RPMI8226 (cell line): ENCODE measurements at places on chromosomes 7 and 10.

- no peak for DNase-seq
Measured at GRCh38 chr7:27730112-27730511, 9.8 kb upstream of the TAX1BP1 start.

DNA sequence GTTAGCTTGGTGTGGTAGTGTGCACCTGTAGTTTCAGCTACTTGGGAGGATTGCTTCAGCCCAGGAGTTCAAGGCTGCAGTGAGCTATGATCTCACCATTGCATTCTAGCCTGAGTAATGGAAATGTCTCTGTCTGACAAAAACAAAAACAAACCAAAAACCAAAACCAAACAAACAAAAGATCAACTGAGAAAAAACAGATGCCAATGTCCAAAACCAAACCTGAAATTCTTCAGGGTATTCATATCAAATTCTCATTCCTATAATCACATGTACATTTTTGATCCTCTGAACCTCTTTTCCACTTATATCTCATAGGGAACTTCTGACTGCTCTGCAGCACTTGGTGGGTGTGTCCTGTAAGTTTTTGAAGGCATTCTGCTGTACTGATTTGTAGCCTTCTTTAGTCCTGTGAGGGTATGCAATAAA, 87.0 kb downstream of the CDK6 start:
- DNase-seq, result no peak

DNA sequence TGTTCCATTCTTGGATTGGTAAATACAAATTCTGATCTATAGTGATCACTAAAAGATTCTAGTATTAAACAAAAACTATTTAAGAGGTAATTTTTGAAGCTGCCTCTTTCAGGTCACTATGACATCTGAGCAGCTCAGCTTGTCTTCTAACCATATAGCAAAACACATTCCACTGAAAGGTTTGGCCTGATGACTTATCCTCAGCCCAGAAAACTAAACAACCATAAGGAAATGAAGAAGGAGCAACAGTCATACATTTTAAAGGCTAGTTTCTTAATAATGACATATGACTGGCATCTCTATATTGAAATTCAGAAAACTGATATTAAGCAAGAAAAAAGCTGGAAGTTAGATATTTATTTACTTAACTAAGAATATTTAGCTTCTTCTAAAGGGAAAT, 24.6 kb downstream of the NT5C2 start:
- DNase-seq, result no peak

- peak; percentile 82 for DNase-seq
Measured at GRCh38 chr7:55569797-55570196, 2.5 kb downstream of the VOPP1 start.

DNA sequence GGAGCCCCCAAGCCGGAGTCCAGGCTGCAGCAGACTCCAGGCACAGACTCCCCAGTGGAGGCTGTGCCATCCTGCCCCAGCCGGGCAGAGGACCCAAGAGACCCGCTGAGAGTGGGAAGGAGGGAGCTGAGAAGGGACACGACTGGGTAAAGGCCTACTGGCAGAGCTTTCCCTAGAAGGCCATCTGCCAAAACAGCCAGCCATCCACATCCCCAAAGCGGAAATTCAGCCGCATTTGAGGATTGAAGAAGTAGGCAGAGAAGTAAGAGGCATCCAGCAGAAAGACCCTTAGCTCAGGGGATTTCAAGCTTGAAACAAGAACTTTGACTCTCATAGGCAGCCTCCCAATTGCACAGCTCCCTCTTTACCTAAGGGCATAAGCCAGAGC, 857 bp downstream of the CPXM2 start:
- DNase-seq, result no peak

DNA sequence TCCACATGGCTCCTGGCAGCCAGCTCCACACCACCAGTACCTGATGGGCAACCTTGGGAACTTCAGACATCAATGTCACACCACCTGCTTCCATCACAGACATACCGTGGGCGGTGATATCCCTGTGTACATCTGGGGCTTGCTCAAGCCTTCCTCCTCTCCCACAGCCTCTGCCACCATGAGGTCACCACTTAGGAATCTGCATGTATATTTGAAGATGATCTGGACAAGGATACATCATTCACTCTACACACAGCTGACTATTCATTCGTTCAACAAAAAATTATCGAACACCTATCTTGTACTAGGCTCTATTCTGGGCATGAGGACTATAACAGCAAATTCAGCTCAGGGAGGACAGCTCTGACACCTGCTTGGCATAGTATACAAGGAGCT, 6.8 kb downstream of the DLG5 start:
- DNase-seq, result no peak

DNA sequence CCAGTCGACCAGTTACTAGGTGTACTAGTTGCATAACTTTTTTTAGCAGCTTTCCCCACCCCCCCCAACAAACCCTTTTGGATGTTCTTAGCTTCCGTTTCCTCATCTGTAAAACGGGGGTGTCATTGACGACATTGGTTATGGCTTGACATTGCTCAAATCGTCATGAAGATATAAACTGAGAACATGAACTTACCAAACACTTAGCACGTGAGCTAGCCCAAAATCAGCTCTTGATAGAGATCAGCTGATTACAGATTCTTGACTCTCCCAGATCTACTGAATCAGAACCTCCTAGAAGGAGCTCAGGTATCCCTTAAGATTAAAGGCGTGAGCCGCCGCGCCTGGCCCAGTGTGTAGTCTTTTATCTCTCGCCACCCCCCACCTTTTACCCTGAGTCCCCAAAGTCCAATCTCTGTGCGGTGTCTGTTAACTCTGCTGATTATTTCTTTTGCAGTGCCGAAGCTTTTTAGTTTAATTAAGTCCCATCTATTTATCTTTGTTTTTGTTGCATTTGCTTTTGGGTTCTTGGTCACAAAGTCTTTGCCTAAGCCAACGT, 1.0 kb upstream of the GNA12 start:
- no peak for DNase-seq

- no peak for DNase-seq
Measured at GRCh38 chr10:92124616-92125143, 166.2 kb downstream of the CPEB3 start.

GRCh38 chr7:129499999-129500398, 2.3 kb upstream of the SMKR1 start:
- DNase-seq, result no peak

DNA sequence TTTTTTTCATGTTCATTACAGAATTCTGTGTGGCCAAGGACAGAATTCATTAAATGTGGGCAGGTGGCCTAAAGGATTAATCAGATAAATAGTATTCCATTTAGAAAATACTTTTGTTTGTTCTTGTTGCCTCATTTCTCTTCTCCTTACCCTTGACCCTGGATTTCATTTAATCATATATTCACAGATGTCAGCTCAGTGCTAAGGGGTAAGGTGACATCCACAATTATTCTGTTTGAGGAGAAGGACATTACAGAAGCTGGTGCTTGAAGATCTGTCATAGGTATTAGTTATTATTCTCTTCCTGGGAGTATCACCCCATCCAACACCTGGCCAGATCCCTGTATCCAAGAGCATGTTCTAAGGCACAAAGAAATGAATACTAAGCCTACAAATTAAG, 961.1 kb downstream of the XPNPEP1 start:
- no peak for DNase-seq

DNA sequence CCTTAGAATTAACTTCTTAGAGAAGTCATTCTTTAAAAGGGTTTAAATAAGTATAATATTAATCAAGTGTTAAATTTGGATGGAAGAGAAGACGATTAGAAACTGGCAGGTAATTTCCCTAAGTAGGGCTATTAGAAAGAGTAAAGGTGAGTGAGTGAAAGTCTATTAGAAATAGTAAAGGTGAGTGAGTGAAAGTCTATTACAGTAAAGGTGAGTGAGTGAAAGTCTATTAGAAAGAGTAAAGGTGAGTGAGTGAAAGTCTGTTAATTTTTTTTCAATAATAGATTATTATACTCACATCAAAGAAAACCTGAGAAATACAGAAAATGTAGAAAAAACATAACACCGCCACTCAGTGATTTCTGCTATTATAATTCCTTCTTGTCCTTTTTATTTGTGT, 10.8 kb upstream of the HBP1 start:
- no peak for DNase-seq

- DNase-seq, result peak; percentile 63
Measured at GRCh38 chr7:114086914-114087652, 168.3 kb upstream of the PPP1R3A start.

DNA sequence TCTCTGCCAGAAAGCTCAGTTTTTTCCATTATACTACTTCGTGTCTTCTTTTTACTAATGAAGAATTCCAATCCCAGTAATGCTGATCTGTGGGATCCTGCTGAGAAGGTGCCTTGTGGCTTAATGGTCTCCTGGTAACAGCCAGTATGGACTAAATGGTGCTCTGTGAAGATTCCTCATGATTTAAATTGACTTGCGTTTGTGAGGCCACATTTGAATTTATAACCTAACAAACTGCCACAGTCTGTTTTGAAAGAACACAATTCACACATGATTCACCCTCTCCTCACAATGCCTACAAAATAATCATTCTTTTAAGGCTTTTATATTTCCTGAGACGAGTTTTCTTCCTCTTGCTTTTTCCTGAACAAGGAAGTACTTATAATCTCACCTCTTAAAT, 140.0 kb downstream of the MBL2 start:
- no peak for DNase-seq

GRCh38 chr7:112206238-112206990, at the start of the genes DOCK4 and ZNF277:
Gene DOCK4 (minus strand): TSS chr7:112206399. CDS start chr7:112206138, 261 bp downstream.
Gene ZNF277 (plus strand): TSS chr7:112206695. CDS start chr7:112206717, 22 bp downstream.
- peak; percentile 100 for DNase-seq

- no peak for DNase-seq
Measured at GRCh38 chr10:91768123-91768522, 30.1 kb upstream of the TNKS2 start.

- DNase-seq, result no peak
Measured at GRCh38 chr10:119007211-119007574, 22.3 kb upstream of the NANOS1 start.

DNA sequence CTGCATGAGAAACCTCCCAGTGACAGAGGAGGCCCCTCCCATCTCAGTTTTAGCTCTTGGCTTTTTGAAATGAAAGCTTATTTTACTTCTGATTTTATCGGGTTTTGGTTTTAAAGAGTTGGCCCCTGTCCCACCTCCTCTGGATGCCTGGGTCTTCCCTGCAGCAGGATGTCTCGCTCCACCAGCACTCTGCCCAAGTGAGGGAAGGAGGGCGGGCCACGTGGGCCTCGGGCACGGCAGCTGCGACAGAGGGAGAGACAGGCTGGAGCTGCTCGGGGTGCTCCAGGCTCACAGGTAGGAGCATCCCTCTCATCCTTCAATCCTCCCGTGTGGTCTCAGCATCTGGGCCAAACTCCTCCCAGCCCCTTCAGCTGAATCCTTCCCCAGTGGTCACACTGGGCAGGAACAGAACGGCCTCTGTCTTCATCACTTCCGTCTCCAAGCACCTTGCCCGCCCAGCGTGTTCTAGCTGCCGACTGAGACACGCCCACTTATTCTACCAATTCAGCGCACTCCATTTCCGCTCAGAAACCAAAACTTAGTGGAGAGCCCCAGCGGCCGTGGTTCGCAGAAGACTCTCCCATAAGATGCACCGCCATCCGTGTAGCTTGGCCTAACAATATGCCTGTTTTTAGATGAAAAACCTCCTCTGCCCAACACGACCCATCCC, 222.9 kb downstream of the GLRX3 start:
- DNase-seq, result peak; percentile 40

- DNase-seq, result peak; percentile 75
Measured at GRCh38 chr7:30327813-30328212, 43.4 kb downstream of the ZNRF2 start.

DNA sequence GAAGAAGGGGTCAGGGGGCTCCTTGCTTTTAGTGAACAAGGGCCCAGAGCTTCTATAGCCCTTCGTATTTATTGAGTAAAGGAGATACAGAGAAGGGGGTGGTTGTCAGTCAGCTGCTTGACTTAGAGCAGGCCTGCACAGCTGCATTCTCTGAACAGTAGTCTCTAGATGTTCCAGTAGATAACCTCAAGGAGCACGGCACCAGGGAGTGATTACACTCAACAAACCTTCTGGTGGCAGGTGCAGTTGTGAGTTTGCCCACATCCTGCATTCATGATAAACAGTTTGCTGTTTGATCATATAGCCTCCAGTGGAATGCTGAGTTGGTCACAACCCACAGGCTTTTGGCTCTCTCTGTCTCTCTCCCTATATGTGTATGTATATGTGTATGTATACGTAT, 70.0 kb upstream of the GJD4 start:
- DNase-seq, result no peak

DNA sequence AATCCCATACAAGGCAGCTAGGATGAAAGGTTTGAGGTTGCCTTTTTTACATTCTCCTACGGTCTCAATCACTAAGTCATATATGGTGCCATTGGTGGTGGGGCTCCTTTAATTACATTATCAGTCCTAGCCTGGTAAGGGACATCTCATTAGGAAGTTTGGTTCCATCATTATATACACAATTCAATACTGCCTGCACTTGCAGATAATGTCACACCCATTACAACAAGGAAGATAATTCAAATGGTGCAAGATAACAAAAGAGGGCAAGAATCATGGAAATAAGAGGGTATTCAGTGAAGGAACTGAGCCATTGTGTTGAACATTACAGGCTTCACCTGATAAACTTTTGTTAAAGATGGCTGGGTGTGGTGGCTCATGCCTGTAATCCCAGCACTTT, 1.7 kb upstream of the TMEM248 start:
- DNase-seq, result no peak

DNA sequence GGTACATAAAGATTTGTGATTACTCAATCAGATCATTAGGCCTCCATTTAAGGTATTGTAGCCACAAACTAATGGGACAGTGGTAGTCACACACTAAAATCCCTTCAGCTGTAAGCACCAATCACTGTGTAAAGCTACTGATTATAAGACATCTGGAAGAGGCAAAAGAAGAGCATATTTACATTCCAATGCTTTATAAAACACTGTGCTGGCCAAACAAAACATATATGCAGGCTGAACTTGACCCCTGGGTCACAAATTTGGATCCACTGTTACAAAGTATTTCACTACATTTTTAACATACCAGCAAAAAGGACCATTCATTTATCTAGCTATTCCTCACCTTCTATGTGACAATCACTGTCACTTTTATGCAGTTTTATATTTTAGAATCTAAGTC, 41.4 kb upstream of the ANLN start:
- no peak for DNase-seq

DNA sequence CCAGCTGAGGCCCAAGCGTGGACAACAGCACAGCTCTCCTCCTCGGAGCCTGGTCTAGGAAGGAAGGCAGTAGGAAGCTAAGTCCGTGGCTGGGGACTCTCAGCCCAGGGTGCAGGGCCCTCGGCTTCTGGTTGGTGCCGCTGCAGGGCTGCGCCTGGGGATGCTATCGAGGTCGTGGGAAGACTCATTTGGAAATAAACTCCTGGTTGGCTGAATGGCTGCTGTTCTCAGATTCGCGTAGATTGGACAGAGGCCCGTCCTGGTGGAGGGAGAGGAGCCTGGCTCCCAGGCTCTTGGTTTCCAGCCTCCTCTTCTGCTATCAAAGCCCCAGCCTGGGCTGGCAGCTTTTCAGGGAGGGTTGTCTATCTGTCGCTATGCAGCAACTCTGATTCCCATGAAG, 152.6 kb upstream of the FZD8 start:
- no peak for DNase-seq

- no peak for DNase-seq
Measured at GRCh38 chr7:137408126-137408525, 64.6 kb upstream of the PTN start.
